ENCODE measurements at places on chromosomes 2 and 18.

DNA sequence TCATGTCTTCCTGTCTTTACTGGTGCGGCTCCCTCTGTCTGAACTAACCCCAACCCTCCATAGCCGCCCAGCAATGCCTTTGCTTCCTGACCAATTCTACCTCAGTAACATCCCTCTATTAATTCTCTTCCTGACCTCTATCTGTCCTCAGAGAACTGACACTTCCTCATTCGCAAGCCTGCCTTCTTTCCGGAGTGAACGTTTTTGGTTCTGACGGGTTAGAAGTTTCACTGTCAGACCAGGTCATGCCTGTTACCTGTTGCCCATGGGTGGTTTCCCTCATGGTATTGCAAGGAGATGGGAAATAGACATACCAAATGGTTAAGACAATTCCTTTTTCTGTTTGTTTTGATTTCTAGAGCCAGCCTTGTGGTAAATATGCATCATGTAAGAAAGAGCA lies 453.4 kb upstream of the SLC14A2 start:
- no peak for DNase-seq

DNA sequence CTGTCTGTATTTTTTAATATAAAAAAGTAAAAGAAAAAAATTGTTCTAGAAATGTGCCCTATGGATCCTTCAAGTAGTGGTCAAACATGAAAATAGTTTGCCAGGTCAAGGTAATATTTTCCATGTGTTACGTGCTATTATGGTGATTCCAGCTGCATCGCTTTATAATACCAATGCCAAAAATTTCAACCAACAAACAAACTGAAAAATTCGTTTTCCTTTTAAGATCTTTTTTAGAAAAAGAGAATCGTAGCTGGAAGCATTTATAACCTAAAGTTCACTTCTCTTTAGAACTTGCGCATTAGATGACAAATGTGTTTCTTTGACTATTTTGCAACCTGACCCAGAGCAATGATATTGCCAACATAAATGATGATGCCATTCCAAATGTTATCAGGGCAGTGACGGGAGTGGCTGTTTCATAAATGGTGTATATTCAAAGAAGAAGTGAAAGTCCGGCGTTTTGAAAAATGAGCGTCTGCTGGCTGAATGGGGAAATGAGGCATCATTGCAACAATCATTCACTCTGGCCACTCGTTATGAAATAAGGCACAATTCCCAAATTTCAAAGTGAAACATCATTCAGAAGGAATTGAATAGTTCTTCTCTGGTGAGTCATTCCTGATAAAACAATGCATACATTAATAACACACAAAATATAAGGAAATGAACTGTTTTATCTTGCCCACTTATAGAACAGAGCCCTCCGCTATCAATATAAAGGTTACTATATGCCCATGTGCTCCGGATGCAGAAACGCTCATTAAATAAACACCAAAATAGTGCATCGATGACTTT lies 297.4 kb downstream of the TGIF1 start:
- DNase-seq: no peak

- DNase-seq: no peak
Measured at GRCh38 chr18:44025421-44025820, 655.3 kb upstream of the SETBP1 start.

DNA sequence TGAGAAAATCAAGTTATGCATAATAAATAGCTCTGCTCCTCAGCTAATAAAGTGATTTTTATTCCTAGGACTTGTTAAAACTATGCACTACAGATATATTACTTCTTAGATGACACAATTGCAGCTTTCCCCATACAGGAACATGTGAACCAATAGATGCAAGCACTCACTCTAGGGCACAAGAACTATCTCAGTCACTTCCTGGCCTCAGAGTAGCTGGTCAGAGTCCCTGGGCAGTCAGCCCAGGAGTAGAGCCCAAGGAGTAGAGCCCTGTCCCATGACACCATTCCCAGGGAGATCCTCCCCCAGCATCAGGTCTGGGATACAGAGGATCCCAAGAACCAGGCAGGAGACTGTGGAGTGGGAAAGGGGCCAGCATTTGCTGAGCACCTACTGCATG lies 2.7 kb downstream of the TNS1 start:
- no peak for DNase-seq

- DNase-seq: peak; percentile 57
Measured at GRCh38 chr18:3454365-3455089, 4.6 kb downstream of the TGIF1 start.

GRCh38 chr2:143217512-143218115 lies 88.4 kb downstream of the ARHGAP15 start:
- DNase-seq: no peak

DNA sequence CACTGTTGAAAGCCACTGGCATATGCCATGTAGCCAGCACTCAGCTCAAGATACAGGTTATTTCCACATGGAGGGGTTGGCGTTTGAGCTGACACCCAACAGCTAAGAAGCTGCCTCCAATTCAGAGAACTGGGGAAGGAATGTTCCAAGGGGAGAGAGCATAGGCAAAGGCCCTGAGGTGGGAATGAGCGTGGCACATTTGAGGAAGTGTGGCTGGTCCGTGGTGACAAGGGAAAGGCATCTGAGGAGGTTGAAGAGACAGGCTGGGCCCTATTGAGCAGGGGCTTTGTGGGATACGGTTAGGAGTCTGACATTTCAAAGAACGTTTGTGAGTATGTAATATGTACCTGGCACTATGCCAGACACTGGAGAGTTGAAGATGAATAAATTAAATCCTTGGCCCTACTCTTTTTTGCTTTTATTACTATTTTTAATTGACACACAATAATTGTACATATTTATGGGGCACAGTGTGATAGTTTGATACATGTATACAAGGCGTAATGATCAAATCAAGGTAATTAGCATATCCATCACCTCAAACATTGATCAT lies 27.6 kb upstream of the TMBIM1 start:
- no peak for DNase-seq

- DNase-seq: no peak
Measured at GRCh38 chr2:196963043-196963442, 36.5 kb upstream of the PGAP1 start.

DNA sequence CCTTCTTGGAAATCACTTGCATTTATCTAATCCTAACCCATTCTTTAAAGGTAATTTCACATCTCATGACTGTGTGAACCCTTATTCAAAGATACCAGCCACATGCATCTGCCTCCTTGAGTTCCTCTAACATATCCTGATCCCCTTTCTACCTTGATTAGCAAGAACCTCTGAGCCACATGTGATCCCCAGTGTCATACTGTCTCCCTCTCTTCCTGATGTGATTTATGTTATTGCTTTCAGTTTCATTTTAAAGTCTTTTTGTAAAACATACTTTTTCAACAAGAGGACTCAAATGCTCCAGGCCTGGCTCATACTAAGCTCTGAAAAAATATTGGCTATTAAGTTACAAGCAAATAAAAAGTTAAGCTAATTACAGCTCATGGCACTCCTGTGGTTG lies 470.1 kb downstream of the DLGAP1 start:
- peak; percentile 10 for DNase-seq

DNA sequence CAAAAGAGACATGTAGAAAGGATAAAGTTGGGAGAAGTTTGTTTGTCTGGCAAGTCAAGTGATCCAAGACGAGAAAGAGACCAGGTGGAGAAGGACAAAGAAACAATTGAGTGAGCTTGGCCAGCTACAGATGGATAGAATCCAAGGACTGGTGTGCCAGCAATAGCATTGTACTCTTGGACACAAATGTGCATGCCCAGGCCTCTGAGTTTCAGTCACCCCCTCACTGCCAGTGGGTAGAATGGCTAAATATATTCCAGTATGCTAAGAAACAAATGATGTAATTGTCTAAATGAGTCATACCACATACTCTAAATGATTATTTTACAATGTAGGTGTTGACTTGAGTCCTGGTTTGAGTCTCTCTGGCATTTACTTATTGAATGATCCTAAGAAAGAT lies 881.3 kb downstream of the LRRTM4 start:
- no peak for DNase-seq

DNA sequence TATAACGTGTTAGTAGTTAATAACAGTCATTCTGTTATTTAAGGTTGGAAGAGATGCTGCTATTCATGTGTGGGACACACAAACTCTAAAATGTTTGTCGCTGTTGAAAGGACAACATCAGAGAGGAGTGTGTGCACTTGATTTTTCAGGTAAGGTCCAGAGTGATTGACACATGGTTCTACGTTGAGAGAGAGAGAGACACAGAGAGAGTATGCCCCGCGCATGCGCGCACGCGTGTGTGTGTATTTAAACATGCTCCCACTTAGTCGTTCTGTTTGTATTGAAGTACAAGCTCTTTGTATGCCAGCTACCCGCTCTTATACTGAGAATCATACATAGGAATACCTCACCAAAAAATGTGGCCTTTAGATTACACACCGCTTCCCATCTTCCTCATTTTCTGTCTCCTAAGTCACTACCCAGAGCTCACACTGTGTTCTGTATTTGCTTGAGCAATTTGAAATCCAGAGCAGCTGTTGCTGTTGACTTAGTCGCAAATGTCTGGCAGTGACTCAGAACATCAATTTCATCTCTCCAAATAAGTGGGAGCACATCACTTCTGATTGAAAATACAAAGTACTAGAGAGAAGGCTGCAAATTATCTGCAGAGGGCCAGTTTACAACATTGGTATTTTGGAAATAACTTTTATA lies 148.1 kb downstream of the EML6 start:
- DNase-seq: no peak

DNA sequence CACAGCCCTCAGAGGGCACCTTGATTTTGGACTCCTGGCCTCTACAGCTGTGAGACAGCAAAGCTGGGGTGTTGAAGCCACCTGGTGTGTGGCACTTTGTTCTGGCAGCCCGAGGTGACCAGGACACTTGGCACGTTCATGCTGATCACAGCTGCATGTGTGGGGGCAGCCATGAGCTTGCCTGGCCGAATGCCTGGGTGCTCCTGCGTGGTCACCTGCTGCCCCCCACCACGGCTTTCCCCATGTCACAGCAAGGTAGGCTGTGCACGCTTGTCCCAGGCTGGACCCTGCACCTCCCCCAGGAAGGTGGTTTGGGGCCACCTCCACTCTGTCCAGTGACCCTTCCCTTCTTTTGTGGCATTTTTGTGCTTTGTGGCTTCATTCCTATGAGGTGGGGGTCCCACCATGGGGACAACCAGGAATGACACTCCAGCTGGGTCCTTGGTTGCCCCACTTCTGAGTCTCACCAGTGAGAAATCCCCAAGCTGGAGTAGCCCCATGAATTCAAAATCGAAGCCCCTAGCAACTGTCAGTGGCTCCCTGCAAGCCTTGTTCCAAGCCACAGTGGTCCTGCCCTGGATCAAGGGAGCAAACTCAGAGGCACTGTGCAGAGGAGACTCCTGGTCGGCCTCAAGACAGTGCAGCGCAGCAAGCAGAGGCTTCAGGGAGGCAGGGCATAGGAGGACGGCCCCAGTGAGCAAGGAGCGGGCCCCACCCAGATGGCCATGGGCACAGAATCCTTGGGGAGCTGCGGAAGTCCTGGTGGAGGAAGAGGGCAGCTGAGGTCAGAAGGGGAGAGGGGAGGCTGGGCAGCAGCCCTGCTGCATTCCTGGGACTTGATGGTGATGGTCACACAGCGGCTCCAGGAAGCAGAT lies 121.4 kb upstream of the HS6ST1 start:
- DNase-seq: no peak

DNA sequence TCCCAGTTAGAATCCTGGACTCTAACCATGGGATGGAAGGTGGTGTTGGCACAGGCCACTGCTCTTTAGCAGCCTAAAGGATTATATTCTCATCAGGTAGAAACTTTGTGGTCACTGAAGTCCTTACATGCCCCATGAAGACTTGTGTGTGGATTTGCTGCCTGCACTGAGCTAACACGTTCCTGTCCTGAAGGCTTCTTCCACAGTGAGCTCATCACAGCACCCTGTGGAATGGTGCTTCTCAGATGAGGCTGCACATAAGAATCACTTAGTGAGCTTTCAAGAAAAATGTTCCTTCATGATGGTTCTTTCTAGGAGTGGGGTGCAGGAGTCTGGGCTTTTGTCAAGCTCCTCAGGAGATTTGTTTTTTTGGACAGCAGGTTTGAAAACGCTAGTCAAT lies 26.8 kb downstream of the STAMBP start:
- DNase-seq: no peak

DNA sequence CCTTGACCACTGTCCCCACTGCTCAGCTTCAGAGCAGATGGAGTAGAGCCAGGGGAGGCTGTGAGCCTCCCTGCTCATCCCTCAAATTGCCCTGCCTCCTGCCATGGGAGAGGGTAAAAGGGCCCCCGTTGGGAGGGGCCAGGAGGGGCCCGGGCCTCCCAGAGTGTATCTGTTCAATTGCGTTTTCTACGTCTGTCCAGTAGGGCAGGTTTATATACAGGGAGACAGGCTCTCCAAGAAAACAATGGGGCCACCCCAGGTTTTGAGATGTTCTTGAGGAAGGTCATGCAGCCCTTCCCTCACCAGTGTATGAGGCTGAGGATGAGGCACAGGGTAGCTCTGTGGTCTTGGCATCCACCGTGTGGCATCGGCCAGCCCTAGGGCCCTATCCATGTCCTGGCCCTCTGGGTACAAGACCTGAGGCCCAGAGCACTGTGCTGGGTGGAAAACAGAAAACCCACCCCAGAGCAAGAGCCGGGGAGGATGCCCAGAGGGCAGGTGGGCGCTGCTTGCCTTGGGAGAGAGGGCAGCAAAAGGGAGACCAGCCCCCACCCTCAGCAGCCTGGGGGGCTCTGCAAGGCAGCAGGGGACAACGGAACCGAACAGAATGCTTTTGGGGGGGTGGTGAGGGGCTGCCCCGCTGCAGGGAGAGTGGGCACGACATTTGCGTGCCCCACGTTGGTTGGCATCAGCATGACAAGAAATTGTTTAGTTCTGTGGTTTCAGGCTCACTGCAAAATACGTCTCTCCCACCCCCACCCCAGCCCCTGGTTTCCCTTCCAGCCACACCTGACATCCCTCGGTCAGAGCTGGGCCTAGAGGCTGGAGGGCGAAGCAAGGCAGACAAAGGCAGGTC lies 141.5 kb downstream of the ACOXL start:
- no peak for DNase-seq

GRCh38 chr18:73479477-73479876 lies 611.7 kb upstream of the NETO1 start:
- no peak for DNase-seq

DNA sequence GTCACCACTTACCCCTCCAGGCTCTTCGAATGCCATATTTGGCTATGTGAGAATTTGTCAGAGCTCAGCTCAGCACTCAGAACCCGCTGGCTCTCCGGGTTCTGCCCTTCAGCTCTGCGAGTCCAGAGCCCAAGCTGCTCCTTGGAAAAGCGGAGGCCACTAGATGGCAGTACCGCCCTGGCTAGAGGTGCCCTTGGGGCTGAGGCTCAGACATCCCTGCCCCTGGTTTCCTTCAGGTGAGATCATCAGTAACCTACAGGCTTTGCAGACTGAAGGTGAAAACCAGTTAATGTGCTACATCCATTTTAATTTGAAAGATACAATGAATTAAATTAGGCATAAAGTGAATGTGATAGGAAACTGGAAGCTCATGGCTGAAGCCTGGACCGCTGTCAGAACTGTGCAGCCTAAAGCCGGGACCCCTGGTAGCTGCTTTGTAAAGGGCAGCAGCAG lies 285.6 kb downstream of the AGAP1 start:
- DNase-seq: peak; percentile 69

DNA sequence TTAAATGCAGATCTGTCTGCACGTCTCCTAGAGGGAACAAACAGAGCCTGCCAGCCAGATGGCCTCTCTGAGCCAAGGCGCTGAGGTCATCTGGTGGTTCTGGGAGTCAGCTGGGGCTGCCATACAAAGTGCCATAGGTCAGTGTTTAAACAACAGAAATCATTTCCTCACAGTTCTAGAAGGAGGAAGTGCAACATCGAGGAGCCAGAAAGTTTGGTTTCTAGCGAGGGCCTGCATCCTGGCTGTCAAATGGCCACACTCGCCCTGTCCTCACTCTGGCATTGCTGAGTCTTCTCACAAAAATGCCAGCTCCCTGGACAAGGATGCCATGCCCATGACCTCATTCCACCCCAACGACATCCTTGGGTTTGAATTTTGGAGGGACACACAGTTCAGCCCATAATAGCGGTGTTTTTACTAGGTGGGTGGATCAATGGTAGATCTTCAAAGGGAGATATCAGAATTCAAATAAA lies 59.6 kb downstream of the MYT1L start:
- DNase-seq: no peak

Measured in activated CD4-positive, alpha-beta T cell treated with anti-CD3 and anti-CD28 coated beads, Interleukin-2, amount 10 ng/mL, durations not matched to agents 7 days and 5 days (primary cell).